ENCODE measurements at places on chromosomes 7 and 10. TPM values are rescaled to one million over a fixed set of nuclear protein-coding genes. Genes with fewer than 3 reads are reported as not detected.

- peak; percentile 14 for DNase-seq
Observed at GRCh38 chr7:130491841-130492522, at the start of gene MEST. MEST (plus strand) TSS chr7:130492085; CDS start chr7:130492314, 229 bp downstream.

DNA sequence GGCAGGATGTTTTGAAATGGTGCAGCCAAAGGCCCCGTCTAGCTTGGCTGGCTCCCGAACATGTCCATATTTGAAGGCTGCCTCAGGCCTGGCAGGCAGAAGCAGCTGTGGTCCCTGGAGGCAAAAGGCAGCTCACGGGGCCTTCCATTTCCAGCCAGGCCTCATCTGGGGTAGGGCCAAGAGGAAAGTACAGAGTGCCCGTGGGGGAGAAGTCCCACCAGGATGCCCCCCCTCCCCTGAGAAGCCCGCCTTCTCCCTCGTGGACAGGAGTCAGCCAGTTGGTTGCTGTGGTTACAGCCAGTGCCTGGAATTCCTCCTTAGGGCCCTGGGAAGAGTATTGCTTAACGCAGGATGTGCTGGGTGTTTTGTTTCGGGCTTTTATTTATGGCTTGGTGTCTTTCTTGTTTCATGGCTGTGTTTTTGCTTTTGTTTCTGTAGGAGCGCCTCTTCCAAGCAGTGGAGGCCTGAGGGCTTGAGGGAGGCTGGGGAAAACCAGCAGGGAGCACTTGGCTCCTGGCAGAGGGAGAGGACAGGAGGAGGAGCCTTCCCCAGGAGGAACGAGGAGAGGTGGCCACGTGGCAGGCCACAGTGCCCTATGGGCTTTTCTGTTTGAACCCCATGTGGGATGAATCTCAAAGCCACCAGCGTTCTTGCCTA is 45.4 kb downstream of the CHST3 start:
- DNase-seq = peak; percentile 99

GRCh38 chr10:110903280-110904278 is 15.4 kb downstream of the BBIP1 start:
- DNase-seq = peak; percentile 59

- DNase-seq = peak; percentile 1
Observed at GRCh38 chr7:39027491-39027890, 49.8 kb downstream of the POU6F2 start.

DNA sequence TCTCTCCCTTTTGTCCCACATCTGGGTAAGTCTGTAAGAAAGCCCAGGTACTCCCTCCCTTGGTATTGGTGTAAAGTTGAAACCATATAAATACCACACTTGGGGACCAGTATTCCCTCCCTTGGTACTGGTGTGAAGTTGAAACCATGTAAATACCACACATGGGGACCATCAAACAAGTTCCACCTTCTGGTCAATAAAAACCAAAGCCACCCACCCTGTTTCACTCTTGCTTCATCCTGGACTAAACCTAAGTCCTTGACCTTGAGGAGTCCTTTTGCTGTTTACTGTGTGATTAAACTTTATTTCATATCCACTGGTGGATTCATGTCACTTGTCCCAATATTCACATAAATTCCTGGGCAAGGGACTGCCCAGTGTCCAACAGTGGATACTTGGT is 8.4 kb downstream of the P4HA1 start:
- no peak for DNase-seq

DNA sequence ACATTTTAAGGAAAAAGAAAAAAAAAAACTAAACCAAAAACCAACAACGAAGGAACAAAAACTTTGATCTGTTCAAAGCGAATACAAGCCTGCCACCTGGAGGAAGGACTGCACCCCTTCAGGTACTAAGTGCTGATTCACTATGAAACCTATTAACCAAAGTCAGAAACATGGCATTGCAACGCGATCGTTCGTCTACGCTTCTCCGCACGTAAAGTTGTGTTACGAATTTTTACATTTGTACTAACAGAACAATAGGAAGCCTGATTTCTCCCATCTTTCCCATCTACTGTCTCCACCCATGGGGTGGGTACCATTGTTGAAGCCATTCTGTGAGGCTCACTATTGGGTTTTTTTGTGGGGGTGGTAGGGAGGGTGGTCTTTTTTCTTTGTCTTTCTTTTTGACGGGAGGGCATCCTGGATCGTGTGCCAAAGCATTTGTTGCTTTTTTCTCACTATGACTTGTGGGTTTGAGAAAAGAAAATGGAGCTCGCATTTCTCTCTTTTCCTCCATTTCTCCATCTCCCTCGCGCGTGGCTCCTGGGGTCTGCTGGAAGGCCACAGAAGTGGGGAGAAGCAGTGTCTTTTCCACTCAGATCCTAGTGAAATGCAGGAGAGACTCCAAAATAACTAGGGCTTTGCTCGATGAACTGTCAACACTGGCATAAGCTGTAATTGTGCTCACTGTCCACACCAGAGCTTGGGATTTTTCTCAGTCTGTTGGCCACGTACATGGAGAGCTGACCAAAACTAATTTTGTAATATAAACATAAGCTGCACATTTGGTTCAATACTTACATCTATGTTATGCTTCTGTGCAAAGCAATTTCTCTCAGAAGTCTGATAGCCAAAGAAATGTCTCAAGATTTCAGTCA is 100.9 kb upstream of the YAE1 start:
- DNase-seq = peak; percentile 77

DNA sequence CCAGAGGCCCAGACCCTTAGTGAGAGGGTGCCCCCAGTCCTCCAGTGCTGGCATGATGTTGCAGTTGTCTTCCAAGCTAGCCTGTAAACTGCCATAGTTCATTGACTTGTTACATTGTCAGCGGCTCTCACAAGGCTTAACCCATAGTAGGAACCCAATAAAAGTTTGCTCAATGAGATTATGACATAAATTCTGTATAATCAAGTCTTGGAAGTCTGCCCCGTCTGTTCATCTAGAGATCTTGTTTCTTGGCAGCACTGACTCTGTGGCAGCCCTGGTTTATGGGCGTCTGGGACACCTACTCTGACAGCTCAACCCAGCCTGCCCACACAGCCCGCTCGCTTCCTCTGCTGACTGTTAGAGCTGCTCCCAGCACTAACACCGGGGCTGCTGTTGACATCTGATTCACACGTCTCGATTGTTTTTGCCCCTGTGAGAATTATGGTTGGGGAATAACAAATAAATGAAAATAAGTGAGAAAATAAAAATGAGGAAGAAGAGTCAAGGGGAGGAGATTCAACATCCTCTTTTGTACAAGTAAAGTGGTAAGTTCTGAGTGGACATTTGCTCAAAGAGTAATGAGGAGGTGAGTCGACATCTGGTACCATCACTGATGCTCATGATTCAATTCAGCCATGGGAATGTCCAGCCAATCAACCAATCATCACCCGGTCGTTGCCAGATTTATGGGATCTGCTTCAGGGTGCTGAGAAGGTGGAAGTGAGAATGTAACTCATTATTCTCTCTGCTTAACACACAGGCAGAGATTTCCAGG is 160.8 kb downstream of the SPAG6 start:
- no peak for DNase-seq

- peak; percentile 53 for DNase-seq
Observed at GRCh38 chr10:122182308-122182707, 88.8 kb upstream of the BTBD16 start.

DNA sequence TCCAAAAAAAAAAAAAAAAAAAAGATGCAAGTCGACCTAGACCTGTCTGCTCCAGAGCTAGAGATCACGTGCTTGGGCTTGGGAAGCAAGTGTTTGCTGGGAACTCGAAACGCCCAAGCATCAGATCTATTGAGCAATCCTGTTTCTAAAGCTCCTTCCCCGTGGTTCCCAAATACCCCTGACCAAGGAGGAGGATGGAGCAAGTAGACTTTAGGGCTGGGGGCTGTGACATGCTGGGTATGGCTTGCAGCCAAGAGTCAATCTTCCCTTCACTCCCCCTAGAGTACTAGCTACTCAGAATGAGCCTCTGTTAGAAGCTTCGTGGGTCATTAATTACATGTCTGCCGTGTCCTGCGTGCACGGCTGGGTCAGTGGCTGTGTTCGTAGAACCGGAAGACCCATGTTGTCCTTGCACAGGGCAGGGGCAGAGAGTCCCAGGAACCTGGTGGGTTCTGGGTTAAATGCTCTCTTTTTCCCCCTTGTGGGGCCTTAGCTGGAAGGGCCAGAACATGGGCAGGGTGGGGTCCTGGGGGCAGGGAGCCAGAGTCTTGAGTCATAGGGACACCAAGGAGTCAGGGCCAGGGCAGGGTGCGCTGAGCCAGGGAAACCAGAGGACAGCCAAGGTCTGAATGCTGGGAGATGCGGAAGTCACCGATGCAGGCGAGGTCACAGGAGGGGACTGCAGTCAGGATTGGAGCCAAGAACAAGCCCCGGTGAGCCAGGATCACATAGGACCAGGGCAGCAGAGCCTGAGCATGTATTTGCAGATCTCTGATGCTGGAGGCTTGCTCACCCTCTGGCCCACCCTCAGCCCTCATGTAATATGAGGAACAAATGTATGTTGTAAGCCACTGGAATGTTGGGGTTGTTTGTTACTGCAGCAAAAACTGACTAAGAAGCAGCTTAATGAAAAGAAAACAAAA is 34.6 kb upstream of the TPST1 start:
- peak; percentile 90 for DNase-seq

DNA sequence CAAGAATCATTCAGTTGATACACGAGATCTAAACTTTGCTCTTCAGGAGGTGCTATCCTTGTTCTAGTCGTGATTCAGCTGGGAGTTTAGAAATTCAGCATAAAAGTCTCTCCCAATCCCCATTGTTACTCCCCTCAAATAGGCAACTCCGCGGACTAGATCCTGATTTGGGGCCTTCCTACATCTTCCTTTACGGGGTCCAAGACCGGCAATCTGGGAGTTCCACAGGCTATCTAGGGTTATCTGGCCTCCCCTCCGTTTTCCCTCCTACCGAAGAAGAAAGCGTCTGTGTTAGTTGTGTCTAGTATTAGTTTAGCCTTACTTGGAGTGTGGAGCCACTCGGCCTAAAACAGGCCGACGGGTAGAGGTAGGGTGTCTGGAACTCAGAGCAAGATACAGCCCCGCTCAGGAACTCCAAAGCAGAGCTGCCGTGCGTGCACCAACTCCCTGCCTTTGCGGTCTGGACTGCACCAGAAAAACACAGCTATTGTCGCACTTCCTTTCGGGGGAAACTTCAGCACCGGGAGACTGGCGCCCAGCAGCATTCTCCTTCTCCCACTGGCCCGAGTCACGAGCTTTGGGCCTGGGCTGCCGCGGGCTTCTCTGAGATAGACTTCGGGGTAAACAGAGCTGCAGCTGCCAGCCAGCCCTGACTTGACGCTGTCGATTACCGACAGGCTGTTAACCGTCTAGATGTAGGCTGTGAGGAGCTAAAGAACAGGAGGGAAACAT is 1.5 kb upstream of the DLX5 start:
- no peak for DNase-seq

DNA sequence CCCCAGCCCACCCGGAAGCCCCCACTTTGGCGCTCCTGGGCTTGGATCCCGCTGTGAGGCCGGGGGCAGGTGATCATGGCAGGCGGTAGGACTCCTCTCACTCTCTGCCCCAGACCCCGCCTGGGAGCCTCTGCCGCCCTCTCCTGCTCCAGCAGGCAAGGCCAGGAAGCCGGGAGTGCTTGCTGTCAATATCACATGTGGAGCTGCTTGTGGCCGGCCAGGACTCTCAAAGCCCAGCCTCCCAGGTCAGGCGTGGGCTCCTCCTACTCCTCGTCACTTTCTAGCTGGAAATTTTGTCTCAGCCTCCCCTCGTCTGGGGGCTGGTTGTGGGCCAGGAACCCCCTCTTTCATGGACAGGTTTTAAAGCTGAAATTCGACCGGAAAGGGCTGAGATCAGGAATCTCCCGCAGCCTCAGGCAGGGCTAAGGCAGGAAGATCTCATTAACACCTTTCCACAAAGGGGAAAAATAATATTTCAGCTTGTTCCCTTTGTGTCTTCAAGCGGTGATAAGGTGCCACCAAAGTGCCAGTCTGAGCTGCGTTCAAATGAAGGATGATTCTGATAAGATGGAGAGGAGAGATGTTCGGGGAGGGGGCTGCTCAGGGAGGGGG is 273.6 kb upstream of the PODXL start:
- DNase-seq = no peak

DNA sequence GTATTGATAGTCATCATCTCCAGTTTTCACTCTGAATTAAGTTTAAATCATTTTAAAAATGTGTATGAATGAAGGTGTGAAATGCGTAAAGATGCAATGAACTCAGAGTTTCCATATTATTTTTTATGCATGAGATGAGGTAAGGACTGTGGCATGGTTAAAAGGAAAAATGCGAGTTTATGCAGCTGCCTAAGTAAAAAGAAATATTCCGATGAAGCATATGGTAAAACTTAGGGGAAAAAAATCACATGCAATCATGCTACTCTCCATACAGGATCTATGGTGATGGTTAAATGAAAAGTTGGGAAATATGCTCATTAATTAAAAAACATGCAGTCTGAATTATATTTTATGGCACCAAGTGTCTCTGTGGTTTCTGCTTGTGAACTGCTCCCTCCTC is 77.5 kb upstream of the SP8 start:
- no peak for DNase-seq

GRCh38 chr7:131630427-131630826 is 74.0 kb upstream of the PODXL start:
- no peak for DNase-seq

DNA sequence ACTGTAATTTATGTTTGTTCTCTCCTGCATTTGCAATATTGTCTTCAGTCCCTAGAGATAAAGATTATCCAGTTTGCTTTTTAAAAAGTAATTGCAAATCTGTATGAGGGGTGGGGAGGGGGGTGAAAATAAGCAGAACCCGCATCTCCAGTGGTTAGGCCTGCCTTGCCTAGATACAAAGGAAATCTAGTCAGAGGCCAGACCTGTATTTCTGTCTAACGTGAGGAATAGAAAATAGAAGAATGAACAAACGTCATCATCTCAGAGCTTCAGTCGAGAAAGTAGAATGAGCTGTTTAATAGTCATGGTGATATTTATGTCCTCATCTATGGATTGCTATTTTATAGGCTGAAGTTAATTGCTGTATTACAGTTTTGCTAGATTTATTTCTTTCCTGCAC is 284.2 kb downstream of the BICC1 start:
- no peak for DNase-seq

GRCh38 chr7:131346885-131347592 is 19.4 kb downstream of the MKLN1 start:
- DNase-seq = no peak

GRCh38 chr10:53952698-53953630 is 848.1 kb downstream of the PCDH15 start:
- DNase-seq = no peak

Gene ZNF3
- total RNA-seq = 71.3 TPM

Gene ITPRID1
- total RNA-seq = not detected

Gene AKR1D1
- total RNA-seq = not detected

Gene PDE1C
- 187 TPM for total RNA-seq

Gene EPHB6
- total RNA-seq = 11.0 TPM

Gene GIMAP1
- not detected for total RNA-seq

Gene CPXM2
- 64.0 TPM for total RNA-seq

Gene TFPI2
- 97.3 TPM for total RNA-seq

Gene SUN1
- 211 TPM for total RNA-seq

Gene GPER1
- 6.4 TPM for total RNA-seq

Gene DOCK1
- 69.7 TPM for total RNA-seq
